ENCODE measurements at places on chromosomes 11 and 22.

- DNase-seq = peak; percentile 91
Measured at GRCh38 chr11:2940147-2940920, 11.1 kb upstream of the PHLDA2 start.

DNA sequence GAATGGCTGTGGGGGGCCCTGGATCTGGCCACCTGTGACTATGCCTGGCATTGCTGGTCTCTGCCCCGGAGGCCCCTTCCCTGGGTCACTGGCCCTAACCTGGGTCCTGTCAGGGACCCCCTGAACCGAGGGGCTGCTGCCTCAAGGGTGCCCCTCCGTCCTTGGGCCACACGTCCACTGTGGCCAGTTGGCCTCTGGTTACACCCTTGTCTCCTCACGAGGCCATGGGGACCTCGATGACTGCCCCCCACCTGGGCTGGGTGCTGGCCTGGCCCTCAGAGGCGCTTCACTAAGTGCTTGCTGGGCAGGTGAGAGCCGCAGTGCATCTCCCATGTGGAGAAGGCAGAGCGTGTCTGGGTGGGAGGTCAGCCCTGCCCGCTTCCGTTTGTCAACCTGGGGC is 27.3 kb upstream of the FGF19 start:
- DNase-seq = no peak

DNA sequence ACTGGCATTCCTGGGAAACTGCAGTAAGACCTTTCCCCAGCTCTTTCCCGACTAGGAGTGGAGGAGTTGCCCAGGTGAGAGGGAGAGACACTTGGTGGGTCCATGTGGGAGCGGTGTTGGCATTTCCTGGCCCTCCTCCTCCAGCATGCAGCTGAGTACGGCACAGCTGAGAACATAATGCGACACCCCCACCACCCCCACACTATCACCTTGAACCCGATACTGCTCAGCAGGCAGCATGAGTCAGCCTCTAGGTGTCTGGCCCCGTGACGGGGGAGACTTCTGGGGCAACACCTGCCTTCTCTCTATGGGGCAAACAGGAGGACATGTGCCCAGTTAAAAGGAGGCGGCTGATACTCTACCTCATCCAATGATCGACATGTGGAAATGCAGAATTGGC is 64.4 kb downstream of the PKNOX2 start:
- DNase-seq = no peak

DNA sequence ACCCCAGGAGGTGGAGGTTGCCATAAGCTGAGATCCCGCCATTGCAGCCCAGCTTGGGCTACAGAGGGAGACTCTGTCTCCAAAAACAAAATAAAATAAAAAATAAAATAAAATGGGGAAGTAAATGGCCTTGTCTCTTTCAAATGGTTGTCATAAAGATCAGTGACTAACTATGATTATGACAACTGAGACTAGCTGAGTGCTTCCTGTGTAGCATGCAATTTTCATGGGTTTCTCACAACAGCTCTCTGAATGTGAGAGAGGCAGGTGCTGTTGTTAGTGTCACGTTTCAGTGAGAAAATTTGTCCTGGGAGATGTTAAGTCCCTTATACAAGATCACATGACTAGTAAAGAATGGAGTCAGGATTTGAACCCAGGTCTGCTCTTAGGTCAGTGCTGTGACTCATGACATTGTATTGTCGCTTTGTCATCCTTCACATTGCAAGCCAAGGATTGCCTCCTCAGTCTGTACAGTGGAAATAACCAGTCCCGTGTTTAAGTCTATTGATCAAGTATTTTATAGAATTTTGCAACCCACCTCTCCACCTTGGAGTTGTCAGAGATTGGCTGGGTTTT is 163.3 kb upstream of the CCDC90B start:
- DNase-seq = no peak

DNA sequence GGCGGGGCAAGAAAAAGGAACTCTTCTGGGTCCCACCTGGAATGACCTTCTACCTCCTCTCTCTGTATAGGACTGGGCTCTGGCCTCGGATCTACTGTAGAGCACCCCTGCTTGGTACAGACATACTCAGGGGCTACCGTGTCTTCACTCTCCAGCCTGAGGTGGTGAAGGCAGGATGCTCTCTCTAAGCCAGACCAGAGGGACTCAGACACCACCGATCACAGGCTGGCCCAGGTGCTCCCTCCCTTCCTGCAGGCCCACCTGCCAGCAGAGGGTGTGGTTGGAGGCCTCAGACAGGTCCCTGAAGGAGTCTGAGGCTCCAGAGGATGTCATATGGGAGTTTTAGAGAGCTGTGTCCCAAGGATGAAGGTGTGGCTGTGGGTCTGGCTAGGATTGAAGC is 4.1 kb downstream of the NHERF4 start:
- DNase-seq = no peak

GRCh38 chr11:76250520-76251225 is 44.4 kb upstream of the WNT11 start:
- DNase-seq = no peak

- no peak for DNase-seq
Measured at GRCh38 chr11:16377746-16378145, 21.4 kb upstream of the SOX6 start.

GRCh38 chr22:36964106-36964505 is 50.7 kb downstream of the CSF2RB start:
- DNase-seq = no peak

- no peak for DNase-seq
Measured at GRCh38 chr11:47184711-47185304, 1.4 kb downstream of the PACSIN3 start.

- no peak for DNase-seq
Measured at GRCh38 chr11:102436561-102436960, 16.0 kb downstream of the TMEM123 start.

All from Caki2 (cell line).